Esophagus squamous epithelium (tissue), 5 donors: ENCODE measurements at places on chromosomes 7 and 10.

GRCh38 chr10:129400426-129400825 is 66.6 kb upstream of the MGMT start:
- DNase-seq, result no peak
- H3K4me1 ChIP-seq, result no peaks in the 10 kb centered on the region
- H3K4me3 ChIP-seq, result no peak overlapping the region

GRCh38 chr7:36686499-36686898 is 37.8 kb downstream of the AOAH start:
- no peaks in the 10 kb centered on the region for H3K27me3 ChIP-seq
- no peak overlapping the region for H3K27ac ChIP-seq
- no peaks in the 10 kb centered on the region for H3K36me3 ChIP-seq
- no peaks in the 10 kb centered on the region for H3K4me1 ChIP-seq
- DNase-seq, result no peak
- H3K4me3 ChIP-seq, result no peak overlapping the region

DNA sequence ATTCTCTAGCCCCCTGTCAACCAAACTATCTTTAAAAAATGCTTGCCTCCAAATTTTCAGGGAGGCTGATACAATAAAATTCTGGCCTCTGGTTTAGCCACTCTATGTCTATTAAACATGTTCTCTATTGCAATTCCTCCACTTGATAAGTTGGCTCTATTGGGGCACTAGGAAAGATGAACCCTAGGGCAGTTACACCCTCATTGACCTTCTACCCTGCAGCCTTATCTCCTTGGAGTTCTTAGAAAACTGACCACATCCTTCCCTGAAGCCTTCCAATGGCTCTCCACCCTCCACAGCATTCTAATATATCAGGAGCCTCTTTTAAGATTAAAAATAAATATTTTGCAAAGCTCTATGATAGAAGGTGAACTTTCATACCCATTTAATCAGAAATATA is 30.6 kb downstream of the SVOPL start:
- H3K27ac ChIP-seq, result no peak overlapping the region
- no peak for DNase-seq
- no peaks in the 10 kb centered on the region for H3K27me3 ChIP-seq

DNA sequence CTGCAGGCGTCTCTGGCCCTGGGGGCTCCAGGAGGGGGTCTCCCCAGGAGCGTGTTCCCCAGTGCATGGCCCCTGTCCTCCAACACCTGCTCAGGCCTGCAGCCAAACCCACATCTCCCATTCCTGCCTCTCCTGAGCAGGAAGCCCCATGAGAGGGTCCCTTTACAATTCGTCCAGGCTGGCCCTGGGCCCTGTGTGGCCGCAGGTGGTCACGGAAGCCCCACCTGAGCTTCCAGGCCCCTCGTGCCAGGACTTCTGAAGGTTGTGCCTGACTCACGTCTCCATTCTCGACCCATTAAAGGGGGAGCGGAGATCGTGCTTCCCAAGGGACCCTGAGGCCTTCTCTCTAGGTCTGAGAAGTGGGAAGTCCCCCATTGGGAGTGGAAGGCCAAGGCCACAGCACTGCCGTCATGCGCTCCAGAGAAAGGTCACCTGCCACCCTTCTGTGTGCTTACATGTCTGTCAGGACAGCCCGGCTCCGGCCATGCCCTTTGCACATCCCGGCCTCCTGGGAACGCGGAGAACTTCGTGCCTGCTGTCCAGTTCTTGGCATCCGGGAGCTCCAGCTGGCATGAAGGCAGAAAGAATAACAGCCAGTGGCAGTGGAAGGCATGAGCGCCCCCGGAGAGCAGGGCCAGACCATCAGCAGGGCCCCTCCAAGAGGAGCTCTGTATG is 382.3 kb downstream of the DNAJB6 start:
- DNase-seq, result no peak
- H3K36me3 ChIP-seq, result no peaks in the 10 kb centered on the region
- H3K4me3 ChIP-seq, result no peak overlapping the region

- H3K27me3 ChIP-seq, result no peaks in the 10 kb centered on the region
- DNase-seq, result no peak
- H3K4me1 ChIP-seq, result no peaks in the 10 kb centered on the region
- no peak overlapping the region for H3K4me3 ChIP-seq
- no peaks in the 10 kb centered on the region for H3K36me3 ChIP-seq
These were observed 142.4 kb downstream of the CUBN start for GRCh38 chr10:16987206-16987621.

GRCh38 chr10:62317257-62317656 is 48.6 kb upstream of the RTKN2 start:
- H3K36me3 ChIP-seq, result no peaks in the 10 kb centered on the region
- H3K4me1 ChIP-seq, result no peaks in the 10 kb centered on the region
- H3K27me3 ChIP-seq, result peaks cover 3% of the 10 kb centered on the region
- no peak overlapping the region for H3K27ac ChIP-seq
- DNase-seq, result no peak

GRCh38 chr7:114886241-114886640 is 35.7 kb upstream of the MDFIC start:
- H3K27ac ChIP-seq, result no peak overlapping the region
- no peaks in the 10 kb centered on the region for H3K36me3 ChIP-seq
- no peak for DNase-seq
- no peaks in the 10 kb centered on the region for H3K27me3 ChIP-seq

GRCh38 chr7:68267486-68267885 is 1270.9 kb downstream of the TYW1 start:
- H3K27me3 ChIP-seq, result no peaks in the 10 kb centered on the region
- no peak overlapping the region for H3K27ac ChIP-seq
- no peaks in the 10 kb centered on the region for H3K36me3 ChIP-seq
- no peaks in the 10 kb centered on the region for H3K4me1 ChIP-seq
- no peak for DNase-seq

GRCh38 chr10:59877191-59877671 is 29.1 kb downstream of the CCDC6 start:
- no peaks in the 10 kb centered on the region for H3K27me3 ChIP-seq
- no peak for DNase-seq
- H3K27ac ChIP-seq, result no peak overlapping the region
- H3K4me3 ChIP-seq, result no peak overlapping the region

- no peaks in the 10 kb centered on the region for H3K27me3 ChIP-seq
- peaks cover 23% of the 10 kb centered on the region for H3K4me1 ChIP-seq
- no peak overlapping the region for H3K27ac ChIP-seq
- no peak for DNase-seq
- H3K36me3 ChIP-seq, result no peaks in the 10 kb centered on the region
These were observed 28.2 kb upstream of the ASL start for GRCh38 chr7:66047426-66047825.

DNA sequence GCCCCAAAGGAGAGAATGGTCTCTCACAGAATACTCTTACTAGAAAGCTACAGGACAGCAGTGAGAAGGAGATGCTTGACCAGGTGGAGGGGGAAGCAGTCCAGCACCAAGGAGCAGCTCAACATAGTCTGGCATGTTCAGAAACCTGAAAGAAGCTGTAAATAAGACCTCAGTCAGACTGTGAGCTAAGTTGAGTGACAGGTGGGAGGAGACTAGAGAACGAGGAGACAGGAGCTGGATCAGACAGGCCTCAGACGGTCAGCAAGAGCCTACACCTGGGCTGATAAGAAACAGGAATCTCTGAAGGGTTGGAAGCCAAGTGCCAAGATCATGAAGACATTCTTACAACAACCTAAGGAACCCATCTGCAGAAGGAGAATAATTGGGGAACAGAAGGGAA is 54.5 kb downstream of the ELMO1 start:
- peaks cover 33% of the 10 kb centered on the region for H3K4me1 ChIP-seq
- no peaks in the 10 kb centered on the region for H3K36me3 ChIP-seq
- H3K27me3 ChIP-seq, result no peaks in the 10 kb centered on the region
- no peak overlapping the region for H3K4me3 ChIP-seq
